ENCODE measurements at places on chromosomes 3 and 15.

- no peak for DNase-seq
These were observed 32.1 kb downstream of the CNTN4 start for GRCh38 chr3:2130726-2131125.

- DNase-seq: no peak
These were observed 9.2 kb downstream of the DAPK2 start for GRCh38 chr15:64037116-64037515.

DNA sequence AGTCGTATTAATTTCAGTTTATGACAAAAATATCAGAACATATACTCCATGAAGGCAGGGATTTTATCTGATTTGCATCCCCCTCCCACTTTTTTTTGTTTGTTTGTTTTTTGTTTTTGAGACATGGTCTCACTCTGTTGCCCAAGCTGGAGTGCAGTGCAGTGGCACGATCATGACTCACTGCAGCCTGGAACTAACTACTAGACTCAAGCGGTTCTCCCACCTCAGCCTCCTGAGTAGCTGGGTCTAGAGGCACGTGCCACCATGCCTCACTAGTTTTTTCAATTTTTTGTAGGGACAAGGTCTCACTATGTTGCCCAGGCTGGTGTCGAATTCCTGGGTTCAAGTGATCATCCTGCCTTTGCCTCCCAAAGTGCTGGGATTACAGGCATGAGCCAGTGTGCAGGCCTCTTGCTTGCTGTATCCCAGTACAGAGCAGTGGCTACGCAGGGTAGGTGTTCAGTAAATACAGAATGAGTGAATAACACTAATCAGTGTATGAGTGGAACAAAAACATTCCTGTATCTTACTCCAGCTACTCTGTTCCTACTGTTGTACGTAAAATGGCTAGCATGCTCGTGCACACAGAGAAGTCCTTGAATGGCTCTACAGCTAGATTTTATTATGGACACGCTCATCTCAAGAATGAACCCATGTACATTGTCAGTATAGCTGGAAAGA, 272.4 kb downstream of the FOXP1 start:
- no peak for DNase-seq

DNA sequence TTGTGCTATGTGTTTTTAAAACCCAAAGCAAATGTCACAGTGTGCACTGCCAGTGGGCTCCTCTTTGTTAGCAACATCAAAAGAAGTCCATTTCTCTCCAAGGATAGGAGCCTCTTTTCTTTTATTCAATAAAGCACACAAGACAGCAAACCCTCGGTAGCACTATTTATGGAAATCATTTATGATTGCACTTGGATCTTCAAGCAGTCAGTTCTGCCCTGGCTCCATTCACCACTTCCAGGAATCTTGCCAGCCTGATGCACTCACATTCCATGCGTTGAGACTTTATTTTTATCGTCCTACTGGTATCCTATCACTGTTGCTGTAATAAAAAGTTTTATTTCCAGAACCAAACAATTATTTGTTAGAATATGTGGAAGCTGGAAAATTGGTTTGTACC, 412.1 kb downstream of the TBL1XR1 start:
- DNase-seq: no peak

GRCh38 chr3:149453140-149453805, 21.2 kb upstream of the TM4SF4 start:
- no peak for DNase-seq

- DNase-seq: no peak
These were observed 15.2 kb downstream of the TRNT1 start for GRCh38 chr3:3141939-3142338.

- no peak for DNase-seq
These were observed 70.9 kb upstream of the MME start for GRCh38 chr3:155009217-155009616.

GRCh38 chr3:39276746-39277145, 3.1 kb downstream of the CX3CR1 start:
- DNase-seq: no peak

- no peak for DNase-seq
These were observed 43.1 kb upstream of the TP63 start for GRCh38 chr3:189588070-189588469.

GRCh38 chr3:32983124-32983523, 31.7 kb downstream of the CCR4 start:
- no peak for DNase-seq

DNA sequence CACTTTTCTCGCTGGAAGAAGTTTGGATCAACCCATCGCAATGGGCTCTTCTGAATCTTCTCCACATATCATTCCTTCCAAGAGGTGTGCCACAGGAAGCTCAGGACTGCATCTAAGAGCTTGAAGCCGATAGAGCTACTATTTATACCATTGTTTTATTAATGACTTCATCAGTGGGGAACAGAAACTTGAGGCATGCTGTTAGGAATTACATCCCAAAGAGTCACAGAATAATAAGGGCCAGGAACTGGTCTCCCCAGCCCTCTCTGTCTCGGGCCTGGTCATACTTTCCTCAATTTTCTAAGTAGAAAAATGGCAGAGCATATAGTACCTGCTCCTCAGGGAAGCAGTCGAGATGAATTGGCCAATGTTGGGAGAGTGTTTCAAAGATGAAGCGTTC, 16.9 kb upstream of the C15orf61 start:
- no peak for DNase-seq

DNA sequence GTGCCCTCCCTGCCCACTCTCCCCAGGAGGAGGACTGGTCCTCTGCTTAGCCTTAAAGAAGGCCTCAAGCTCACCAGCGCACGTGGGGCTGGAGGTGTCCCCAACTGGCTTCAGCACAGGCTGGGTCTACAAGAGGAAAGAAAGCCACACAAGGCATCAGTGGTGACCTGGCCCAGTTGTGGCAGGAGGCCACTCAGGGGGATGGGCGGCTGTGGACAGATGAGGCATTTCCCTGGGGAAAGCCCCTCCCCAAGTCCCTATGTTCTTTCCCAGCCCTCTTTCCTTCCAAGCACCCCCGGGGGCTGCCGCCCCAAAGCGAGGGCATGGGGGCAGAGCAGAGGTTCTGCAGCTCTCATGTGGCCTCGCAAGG, 155.2 kb upstream of the TLE3 start:
- no peak for DNase-seq

GRCh38 chr15:93024293-93024692, 64.7 kb downstream of the RGMA start:
- no peak for DNase-seq

GRCh38 chr3:167718582-167718981, 16.1 kb downstream of the PDCD10 start:
- no peak for DNase-seq

- DNase-seq: no peak
These were observed 28.5 kb downstream of the LHFPL4 start for GRCh38 chr3:9525078-9525477.

GRCh38 chr15:42141795-42142667, 14.4 kb downstream of the PLA2G4F start:
- no peak for DNase-seq
